ENCODE measurements at places on chromosomes 3 and 15.

DNA sequence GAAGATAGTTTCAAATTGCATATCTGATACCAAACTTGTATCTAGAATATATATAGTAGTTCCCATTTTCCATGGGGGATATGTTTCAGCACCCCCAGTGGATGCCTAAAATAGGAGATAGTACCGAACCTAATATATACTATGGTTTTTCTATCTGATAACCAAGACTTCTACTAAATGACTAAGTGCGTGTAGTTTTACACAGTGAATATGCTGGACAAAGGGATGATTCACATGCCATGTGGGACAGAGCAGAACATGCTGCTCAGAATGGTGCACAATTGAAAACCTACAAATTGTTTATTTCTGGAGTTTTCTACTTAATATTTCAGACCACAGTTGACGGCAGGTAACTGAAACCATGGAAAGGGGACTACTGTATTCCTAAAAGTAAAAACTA is 73.4 kb upstream of the TP63 start:
- no peak for DNase-seq

DNA sequence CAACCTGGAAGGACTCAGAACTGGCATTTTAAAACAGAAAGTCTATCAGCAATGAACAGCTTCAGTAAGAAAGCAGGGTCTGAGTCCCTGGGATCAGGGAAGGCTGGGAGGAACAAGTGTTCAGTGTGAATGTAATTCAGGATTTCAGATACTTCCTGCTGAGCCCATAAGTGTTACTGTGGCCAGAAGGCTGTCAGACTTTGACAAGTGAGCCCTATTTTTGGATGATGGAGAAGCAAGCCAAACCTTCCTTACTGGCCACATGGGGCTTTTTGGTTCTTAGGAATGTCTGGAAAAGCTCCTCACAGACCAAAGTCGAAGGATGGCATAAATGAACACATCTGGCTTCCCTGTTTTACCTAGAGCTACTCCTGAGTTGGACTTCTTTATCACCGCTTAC is 157.2 kb downstream of the BBX start:
- no peak for DNase-seq

GRCh38 chr15:40235201-40235885 is 3.5 kb upstream of the PAK6 start:
- DNase-seq: no peak

DNA sequence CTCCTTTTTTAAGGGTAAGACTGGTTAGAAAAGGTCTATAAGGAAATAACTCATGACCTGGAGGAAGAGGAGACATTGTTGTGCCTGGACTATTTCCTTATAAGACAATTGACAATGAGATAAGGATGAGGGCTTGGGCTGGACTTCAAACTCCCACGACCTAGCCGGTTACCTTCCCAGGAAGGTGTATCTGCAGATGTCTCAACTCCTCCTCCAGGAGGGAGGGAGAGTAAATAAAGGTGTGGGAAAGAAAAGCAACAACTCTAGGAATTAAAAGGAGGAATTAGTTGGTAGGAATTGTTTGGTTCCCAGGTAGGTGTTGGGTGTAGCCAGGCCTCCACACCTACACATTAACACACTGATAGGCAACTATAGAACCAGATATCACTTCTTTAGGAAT is 97.8 kb upstream of the TBL1XR1 start:
- no peak for DNase-seq

GRCh38 chr3:11154953-11155325 is 646 bp downstream of the HRH1 start:
- no peak for DNase-seq

- no peak for DNase-seq
These were observed 102.9 kb downstream of the SEMA6D start for GRCh38 chr15:47820057-47820746.

DNA sequence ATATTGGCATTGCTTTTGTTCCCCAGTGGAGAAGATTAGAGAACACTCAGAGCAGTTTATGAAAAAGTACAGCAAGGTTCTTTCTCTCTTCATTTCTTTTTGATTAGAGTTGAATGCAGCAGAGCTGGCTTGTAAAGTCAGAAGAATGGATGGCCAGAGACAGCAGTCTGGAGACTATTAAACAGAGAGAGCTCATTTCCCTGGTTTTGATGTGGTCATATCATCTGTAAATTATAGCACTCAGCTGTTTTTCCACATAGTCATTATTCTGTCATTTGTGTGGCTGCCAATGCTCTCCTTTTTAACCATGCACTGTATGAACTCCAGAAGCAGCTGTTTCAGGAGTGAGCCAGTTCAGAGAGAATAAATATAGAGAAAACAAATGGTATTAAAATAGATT is 177.4 kb upstream of the CRBN start:
- no peak for DNase-seq

DNA sequence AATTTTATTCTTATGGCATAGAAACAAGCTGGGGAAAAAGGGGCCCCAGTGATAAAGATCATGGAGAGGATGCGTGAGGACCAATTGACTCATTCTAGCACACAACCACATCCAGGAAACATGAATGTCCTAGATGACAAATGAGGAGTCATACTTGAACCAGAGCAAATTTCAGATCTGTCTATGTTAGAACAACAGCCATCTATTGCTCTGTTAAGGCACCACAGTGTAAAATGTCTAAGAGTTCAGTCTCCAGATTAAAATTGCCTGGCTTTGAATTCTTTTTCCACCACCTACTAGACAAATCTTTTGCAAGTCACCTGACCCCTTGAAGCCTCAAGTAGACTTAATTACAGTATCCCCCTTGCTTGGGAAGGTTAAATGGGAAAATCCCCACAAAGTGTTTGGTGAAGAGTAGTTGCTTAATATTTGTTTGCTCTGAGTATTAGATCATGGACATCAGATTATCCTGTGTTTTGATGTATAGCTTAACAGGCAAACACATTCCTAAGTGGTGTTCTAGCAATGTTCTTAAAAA is 258.7 kb upstream of the TGFBR2 start:
- no peak for DNase-seq

DNA sequence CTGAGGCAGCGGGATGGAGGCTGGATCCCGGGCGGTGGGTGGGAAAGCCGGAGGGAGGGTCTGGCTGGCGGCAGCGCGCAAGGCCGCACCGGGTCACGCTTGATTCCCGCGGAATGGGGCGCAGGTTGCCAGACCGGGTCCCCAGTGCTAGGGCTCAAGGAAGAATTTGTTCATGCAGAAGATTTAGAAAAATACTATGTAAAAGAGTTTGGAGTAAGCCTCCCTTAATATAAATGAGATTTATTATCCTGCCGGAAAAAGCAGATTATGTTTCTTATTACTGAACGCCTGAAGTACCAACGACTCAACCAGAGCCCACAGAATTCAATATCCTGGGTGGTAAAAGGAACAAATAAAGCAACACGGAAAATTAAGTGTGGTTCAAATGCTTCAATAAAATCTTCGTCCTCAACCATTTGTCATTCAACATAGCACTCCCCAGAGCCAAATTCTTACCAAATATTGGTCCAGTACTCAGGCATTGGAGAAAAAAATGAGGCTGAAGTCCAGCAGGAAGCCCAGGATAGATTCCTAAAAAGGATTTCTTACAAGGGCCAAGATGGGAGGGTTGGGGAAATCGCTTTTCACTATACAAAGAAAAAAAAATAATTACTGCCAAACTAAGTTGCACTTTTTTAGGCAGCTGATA is 1.2 kb upstream of the ZBTB20 start:
- no peak for DNase-seq

DNA sequence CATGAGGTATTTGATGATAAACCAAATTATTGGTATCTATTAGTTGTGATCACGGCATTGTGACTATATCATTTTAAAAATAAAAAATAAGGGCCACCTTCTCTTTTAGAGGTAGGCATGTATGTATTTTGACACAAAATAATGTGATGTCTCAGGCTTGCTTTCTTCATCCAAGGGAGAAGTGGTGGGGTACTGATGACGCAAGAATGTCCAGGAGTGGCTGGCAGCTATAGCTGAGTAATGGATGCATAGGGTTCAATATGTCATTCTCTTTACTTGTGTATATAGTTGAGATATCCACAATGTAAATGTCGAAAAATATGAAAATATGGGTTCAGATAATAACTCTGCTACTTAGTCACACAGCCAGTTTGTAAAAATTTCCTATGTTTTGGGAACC is 46.8 kb upstream of the NSMCE3 start:
- DNase-seq: no peak
